AG04449 (cell line): ENCODE measurements at places on chromosomes 16 and 17.

DNA sequence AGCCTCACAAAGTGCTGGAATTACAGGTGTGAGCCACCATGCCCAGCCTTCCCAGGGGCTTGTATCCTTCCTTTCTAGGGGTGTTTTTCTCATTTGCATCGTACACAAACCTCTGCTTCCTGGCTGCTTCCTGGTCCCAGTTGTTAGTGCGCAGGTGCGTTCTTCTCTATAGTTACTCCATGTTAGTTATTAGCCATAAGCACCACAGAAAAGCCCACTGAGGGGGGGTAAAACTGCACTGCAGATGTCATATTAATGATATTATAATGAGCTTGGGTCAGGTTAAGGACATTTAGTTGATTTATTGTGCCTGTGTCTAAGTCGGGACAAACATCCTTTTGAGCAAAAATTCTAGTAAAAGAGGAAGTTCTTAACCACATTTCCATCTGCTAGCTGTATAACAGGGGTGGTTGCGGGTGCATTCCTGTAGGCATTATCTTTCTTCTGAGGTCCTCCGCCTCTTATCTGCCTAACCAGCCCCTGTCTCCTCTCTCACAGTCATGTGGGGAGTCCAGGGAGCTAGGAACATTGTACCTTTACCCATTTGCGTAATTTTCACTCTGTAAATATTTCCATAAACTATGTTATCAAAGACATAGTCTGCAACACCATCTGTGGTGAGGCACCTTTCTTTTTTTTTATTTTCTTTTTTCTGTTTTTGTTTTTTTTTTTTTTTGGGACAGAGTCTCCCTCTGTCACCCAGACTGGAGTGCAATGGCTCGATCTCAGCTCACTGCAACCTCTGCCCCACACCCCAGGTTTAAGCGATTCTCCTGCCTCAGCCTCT lies 23.6 kb upstream of the ATF7IP2 start:
- DNase-seq = no peak

GRCh38 chr17:49180303-49180702 lies 30.1 kb downstream of the GNGT2 start:
- no peak for DNase-seq

GRCh38 chr16:84180519-84181140 lies 6.2 kb downstream of the TAF1C start:
- DNase-seq = no peak

DNA sequence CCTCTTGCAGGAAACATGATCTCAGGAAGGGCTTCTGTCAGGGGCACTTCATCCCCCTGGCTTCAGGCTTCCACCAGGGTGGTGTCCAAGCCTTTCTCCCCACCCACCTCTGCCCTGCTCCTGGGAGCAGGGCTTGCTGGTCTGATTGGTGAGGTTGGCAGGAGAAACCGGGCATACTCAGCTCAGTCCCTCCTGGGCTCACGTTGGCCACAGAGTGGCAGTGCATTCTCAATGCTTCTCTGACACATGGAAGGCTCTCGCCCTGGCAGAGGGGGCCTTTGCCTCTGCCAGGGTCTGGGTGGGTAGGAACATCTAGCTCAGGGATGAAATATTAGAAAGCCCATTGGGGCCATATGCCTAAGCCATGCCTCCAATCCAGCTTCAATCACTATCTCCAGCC lies 142.8 kb downstream of the AXIN2 start:
- DNase-seq = no peak

DNA sequence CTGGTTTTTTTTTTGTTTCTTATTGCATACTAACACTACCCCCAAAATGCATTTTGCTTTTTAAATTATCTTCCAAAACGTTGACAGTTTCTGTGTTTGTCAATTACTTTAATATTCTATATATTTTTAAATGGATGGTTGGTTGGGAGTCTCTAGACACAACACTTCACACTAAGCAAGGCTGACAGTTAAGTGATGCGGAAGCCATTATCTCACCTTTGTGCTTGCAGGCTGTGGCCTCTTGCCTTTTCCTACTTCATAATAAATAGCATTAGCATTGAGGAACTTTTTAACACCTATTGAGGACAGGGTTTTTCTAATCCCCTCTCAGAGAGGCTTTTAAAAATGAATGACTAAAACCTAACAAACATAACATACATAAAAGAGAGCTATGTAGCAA lies 280.8 kb upstream of the TBX2 start:
- no peak for DNase-seq

DNA sequence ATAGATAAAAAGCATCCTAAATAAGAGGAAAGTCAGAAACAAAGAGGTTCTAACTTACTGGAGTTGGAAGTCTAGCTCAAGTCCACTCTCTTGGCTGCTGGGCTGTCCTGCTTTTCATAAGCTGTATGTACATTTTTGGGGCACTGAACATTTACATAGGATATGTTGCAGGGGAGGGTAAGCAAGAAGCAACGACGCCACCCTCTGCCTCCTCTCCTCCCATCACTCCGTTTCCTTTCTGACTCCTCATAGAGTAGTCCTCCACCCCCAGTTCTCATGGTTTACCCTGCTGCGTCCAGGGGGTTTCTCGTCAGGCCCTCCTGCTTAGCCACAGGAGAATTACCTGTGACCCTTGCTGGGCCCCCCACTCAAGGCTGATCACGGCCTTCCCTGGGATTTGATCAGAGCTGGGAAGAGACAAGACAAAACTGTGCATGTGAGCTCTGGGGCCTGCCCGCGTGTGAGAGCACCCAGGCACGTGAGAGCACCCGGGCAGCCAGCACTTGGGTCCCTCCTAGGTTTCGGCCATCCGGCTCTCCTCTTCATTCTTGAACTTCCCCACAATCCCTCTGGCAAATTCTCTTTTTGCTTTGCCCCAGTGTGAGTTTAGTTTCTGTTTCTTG lies 37.1 kb downstream of the TMEM11 start:
- no peak for DNase-seq

- DNase-seq = no peak
Observed at GRCh38 chr17:13395346-13395745, 206.4 kb downstream of the HS3ST3A1 start.

- DNase-seq = no peak
Observed at GRCh38 chr16:56286809-56287208, 95.5 kb downstream of the GNAO1 start.

DNA sequence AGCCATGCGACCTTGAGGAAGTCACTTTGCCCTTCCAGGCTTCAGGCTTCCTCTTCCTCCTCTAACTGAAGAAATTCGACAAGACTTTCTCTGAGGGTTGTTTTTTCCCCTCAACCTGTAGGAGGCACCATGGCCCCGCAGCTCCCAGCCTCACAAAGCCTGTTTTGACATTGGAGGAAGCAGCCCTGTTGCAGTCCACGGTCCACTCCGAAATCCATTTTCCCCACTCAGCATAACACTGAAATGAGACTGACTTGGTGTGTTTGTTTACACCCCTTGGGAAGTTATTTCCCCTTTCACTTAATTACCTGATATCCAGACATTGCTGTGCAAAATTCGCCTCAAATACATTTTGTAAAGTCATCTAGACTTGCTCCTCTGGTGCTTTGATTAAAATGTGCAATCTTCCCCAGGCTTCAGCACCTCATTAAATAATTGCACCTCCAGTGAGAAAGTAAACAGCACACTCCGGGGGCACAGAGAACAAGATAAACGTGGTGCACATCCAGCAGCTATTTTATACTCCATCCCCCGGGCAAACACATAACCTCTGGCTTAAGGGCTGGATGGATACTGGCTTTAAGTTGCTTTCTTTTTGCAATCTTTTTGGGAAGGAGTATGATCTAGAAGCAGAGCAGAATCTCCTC lies 41.4 kb upstream of the PIRT start:
- no peak for DNase-seq

GRCh38 chr17:74591503-74591902 lies 580 bp downstream of the CD300LD start:
- DNase-seq = no peak

- no peak for DNase-seq
Observed at GRCh38 chr16:85678821-85679220, 9.9 kb downstream of the GINS2 start.

- no peak for DNase-seq
Observed at GRCh38 chr17:48363161-48363560, 66.9 kb downstream of the SKAP1 start.

- DNase-seq = no peak
Observed at GRCh38 chr16:72159386-72159785, 12.6 kb downstream of the PMFBP1 start.

GRCh38 chr17:8940866-8941471 lies 24.5 kb downstream of the PIK3R5 start:
- DNase-seq = no peak

GRCh38 chr17:10265100-10265810 lies 66.8 kb upstream of the GAS7 start:
- peak; percentile 9 for DNase-seq

- no peak for DNase-seq
Observed at GRCh38 chr16:82439678-82440293, 187.0 kb upstream of the CDH13 start.

- DNase-seq = no peak
Observed at GRCh38 chr16:2775131-2775716, 1.9 kb downstream of the ELOB start.

- DNase-seq = no peak
Observed at GRCh38 chr17:46989637-46990431, 10.8 kb upstream of the RPRML start.

DNA sequence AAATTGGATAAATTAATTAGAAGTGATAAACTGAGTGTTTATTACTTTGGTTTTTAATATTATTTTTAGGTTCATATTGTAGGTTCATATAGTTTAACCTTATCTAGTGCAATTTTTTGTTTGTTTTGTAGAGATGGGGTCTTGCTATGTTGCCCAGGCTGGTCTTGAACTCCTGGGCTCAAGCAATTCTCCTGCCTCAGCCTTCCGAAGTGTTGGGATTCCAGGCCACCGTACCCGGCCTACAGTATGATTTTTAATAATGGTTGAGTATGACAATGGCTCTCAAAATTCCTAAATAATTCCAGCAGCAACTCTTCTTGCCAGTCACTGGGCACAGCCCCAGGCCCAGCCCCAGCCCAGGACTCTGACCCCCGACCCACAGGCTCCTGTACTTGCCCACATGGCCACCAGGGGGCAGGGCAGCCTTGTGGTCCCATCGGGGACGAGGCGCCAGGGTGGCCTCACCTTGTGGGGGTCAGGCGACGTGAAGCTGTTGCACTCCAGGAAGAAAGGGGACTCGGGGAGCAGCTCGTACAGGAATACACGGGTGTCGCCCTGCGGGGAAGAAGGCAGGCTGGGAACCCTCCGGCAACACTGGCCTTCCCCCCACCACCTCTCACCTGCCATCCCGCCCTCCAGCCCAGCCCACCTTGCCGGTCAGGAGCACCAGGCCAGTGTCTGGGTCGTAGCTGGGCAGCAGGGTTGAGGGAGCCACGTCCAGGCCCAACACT lies 7.9 kb upstream of the PAM16 start:
- no peak for DNase-seq

GRCh38 chr16:85539084-85539483 lies 74.0 kb upstream of the GSE1 start:
- DNase-seq = no peak

GRCh38 chr16:79610771-79611170 lies 10.2 kb upstream of the MAF start:
- no peak for DNase-seq

GRCh38 chr16:25089351-25089750 lies 22.2 kb upstream of the LCMT1 start:
- DNase-seq = no peak

DNA sequence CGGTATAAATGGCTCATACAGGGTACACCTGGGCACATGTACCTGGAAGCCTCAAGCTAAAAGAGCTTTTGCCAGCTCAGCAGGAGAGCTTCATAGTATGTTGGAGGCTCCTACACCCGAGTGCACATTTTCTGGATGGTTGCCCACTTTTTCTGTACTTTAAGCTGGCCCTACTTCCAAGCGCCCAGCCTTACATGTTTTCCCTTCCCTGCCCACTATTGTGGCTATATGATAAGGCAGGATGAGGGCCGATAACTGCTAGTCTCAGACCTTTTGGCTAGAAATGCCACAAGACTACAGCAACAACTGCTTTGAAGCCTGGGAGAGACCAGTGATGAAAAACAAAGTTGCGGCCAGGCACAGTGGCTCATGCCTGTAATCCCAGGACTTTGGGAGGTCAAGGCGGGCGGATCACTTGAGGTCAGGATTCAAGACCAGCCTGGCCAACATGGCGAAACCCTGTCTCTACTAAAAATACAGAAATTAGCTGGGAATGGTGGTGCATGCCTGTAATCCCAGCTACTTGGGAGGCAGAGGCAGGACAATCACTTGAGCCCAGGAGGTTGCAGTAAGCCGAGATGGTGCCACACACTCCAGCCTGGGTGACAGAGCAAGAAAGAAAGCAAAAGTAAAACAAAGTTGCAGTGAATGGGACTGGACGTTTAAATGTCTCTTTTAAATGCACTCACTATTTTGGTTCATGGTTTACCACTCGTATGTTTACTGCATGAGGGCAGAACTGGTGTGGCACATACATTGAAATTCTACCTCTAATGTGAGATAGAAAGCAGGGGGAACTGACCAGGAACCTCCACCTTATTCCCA lies 14.2 kb upstream of the MARCHF10 start:
- no peak for DNase-seq

DNA sequence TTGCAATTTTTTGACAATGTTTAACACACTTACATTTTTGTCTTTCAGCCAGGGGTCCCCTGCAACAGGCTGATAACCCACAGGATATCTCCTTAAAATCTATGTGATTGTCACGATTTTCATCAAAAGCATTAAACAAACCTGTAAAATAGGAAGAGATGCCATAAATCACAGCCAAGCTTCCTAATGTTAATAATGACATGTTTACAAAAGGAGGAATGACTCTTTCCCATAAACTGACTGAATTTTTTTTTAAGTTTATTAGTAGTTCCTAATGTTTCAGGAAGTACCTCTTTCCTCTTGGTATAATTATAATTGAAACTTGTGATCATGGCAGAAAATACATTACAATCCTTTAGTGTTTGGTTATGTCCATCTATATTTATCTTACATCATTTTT lies 119.6 kb downstream of the CA4 start:
- DNase-seq = no peak

DNA sequence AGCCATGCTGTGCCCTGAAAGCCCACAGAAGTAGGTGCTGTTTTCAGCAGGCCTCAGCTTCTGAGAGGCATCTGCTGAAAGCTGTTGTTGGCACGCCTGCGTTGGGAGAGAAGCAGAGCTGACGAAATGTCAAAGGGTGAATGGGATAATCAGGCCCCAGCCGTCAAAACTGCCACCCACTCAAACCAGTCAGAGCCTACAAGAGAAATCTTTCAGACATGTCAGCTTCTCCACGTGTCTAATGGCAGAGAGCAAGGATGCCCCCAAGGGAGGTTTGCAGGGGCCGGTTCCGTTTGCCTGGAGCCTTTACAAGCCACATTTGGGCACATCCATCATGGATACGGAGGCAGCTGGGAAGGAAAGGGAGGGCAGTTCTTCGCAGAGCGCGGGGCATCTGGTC lies 568.2 kb upstream of the EEF2KMT start:
- no peak for DNase-seq

- no peak for DNase-seq
Observed at GRCh38 chr17:31397256-31397939, 5.9 kb downstream of the RAB11FIP4 start.

DNA sequence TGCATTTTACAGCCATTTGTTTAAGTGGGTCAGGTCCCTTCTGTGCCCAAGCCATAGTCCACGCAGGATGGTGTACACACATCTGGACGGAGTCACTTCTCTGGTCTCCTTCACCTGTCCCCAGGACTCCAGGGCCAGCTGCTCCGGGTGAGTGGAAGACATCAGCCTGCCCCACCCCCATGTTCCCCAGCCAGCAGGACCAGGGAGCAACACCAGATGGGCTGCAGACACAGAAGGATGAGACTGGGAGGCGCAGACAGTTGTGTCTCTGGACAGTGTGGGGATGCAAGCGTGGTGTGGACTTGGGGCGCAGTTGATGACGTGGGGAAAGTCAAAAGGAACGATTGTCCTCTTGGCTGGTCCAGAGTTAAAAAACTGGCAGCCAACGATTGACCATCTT lies 24.6 kb upstream of the WFDC1 start:
- DNase-seq = no peak

GRCh38 chr17:29777663-29778062 lies 152.4 kb downstream of the SSH2 start:
- DNase-seq = no peak
